ENCODE measurements at places on chromosomes 7 and 10.

GRCh38 chr10:98396096-98397063, 18.6 kb downstream of the PYROXD2 start:
- DNase-seq: no peak

GRCh38 chr7:146636033-146636356, 519.4 kb downstream of the CNTNAP2 start:
- DNase-seq: no peak

DNA sequence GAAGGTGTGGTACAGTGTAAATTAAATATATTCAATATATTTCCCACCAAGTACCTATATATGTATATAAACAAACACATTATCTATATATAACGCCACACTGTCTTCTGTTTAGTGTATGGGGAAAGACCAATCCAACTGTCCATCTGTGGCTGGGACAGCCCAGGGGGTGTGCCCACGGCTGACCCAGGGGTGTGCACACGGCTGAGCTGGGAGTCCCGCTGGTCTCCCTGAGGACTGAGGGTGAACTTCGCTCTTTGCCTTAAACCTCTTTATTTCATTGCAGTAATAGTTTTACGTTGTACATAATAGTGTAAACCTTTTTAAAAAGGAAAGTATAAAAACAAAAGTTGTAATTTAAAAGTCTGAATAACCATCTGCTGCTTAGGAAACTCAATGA, 6.3 kb downstream of the EN2 start:
- DNase-seq: no peak

DNA sequence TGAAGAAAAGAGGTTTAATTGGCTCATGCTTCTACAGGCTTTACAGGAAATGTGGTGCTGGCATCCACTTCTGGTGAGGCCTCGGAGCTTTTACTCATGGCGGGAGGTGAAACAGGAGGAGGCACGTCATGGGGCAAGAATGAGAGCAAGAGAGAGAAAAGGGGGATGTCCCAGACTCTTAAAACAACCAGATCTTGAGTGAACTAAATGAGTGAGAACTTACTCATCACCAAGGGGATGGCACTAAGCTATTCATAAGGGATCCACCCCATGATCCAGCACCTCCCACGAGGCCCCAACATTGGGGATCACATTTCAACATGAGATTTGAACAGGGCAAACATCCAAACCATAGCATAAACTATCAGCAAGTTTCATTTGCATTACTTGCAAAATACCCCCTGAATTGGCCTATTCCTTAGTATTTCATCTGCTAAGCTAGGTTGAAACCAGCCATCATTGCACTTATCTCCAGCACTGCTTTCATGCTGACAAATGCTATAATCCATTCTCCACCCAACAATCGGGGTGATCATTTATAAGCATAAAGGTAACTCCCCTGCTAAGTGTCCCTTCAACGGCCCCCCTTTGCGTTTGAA, 179.0 kb downstream of the NOC3L start:
- DNase-seq: peak; percentile 67

GRCh38 chr7:108235451-108236061, 105.4 kb upstream of the LAMB4 start:
- no peak for DNase-seq

GRCh38 chr7:122463631-122464030, 159.1 kb upstream of the FEZF1 start:
- DNase-seq: no peak

- DNase-seq: no peak
These were observed 6.2 kb upstream of the OGDHL start for GRCh38 chr10:49768329-49768728.

DNA sequence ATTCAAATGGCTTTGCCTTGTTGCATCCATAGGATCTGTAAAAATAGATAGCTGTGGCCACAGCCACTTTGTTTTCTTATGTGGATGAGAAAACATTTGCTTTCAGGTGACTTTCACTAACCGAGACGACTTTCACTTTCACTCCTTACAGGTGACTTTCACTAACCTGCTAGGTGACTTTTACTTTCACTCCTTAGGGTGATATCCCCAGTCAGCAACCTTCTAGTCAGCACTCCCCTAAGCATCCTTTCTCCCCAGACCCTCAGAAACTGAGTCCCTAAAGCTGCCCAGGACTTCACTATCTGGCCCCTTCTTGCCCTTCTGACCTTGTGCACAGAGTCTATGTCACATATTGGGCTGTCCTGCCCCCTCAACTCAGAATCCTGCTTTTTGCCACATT, 177.5 kb downstream of the RELN start:
- DNase-seq: no peak

GRCh38 chr10:130025326-130025725, 61.3 kb upstream of the EBF3 start:
- no peak for DNase-seq

GRCh38 chr7:17105701-17106100, 192.8 kb upstream of the AHR start:
- no peak for DNase-seq

DNA sequence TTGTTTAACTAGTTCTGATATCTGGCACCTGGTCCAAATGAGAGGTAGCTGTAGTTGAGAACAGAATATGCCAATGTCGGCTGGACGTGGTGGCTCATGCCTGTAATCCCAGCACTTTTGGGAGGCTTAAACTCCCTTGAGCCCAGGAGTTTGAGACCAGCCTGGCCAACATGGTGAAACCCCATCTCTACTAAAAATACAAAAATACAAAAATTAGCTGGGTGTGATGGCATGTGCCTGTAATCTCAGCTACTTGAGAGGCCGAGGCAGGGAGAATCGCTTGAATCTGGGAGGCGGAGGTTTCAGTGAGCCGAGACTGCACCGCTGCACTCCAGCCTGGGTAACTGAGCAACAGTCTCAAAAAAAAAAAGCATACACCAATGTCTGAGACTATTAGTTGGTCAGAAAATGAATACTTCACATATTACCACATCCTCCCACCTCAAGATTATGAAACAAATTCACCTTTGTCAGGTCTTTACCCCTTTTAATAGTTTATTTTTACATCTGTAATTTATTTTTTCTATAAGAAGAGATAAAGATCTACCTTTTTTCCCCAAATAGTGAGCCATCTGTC, 38.8 kb downstream of the EPC1 start:
- no peak for DNase-seq

GRCh38 chr7:106061301-106061979, 50.7 kb downstream of the SYPL1 start:
- DNase-seq: no peak

DNA sequence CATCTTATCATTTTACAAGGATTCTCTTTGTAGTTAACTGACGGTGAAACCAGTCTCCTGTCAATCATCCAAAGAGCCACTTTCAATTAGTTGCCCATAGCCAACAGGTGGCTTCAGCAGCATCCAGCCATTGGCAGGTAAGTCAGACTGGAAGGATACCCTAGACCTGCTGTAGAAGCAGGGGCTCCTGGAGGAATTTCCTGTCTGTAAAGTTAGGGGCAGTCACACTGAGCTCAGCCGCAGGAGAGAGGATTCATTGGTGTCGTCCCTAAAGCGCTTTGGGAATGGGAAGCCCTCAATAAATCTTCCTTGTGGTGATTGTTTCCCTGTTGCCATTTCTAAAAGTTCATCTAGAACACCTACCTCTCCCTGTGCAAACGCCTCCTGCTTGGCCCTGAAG, 140.4 kb downstream of the CELF2 start:
- no peak for DNase-seq

DNA sequence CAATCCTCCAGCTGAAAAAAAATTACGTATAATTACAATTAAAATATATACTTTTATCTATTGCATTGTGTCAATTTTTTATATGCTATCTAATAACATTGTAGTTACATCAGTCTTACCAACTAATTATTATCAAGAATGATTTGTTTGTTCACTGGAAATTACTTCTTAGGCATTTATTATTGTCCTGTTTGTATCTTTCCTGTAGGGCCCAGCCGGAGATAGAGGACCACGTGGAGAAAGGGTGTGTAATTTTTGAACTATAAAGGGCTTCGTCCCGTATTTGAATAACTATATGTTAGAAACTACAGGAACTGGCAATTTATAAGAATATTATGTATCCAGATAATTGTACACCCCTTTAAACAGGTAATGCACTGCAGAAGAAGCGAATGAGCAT, 4.1 kb downstream of the COL1A2 start:
- no peak for DNase-seq

DNA sequence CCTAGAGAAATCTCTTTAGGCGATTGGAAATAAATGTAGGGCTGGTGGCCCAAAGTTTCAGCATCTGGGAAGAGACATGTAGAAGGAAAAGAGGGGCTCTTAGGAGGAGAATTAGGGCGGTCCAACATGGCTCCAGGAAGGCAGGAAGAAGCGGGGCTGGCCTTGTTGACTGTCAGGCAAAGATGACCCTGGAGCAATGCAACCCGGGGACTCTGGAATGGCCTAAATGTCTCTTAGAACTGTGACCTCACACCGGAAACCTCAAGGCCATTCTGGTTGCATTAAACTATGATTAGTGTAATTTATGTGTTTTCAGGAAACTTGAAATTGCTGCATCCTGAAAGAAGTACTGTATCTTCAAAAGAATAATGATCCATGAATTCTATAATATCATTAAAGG, 66.8 kb downstream of the NRP1 start:
- DNase-seq: peak; percentile 69

- peak; percentile 56 for DNase-seq
These were observed 261.7 kb downstream of the C7orf25 start for GRCh38 chr7:42650171-42650570.

DNA sequence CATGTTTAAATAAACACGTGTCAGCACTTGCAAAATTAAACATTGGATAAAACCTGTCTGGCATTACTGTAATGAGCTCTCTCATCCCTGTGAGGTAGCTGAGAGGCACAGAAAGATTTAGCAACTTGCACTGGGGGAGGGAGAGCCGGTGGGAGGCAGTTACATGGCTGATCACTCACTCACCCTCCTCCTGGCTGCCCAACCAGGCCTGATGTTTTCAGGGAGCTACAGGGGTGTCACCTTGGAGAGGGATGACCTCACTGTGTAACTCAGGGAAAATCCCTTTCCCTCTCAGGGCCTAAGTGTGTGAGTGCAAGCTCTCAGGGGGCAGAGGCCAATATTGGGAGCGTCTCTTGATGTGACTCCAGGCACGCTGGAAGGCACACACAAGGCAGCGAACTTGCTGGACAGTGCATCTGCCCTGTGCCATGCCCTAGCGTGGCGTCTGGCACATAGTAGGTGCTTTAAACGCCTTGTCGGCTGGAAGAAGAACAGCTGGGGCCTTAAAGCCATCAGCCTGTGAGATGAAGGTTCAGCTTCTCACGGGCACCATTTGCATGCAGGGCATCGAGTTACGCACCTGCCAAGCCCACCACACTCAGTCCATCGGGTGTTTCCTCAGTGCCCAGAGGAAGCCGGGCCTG, 51.1 kb downstream of the ELFN1 start:
- no peak for DNase-seq

GRCh38 chr7:140033036-140033435, 29.7 kb downstream of the PARP12 start:
- no peak for DNase-seq

DNA sequence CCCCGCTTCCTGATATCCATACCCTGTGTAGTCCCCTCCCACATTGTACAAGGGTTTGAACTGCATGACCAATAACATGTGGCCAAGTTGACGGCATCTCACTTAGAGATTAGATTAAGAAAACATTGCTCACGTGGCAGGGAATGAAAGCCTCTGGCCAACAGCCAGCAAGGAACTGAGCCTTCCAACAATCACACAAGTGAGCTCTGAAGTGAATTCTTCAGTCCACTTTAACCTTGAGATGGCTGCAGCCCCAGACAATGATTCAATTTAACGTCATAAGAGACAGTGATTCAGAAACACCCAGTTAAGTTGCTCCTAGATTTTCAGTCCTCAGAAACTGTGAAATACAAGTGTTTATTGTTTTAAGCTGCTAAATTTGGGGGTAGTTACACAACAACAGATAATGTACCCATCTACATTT, 165.9 kb upstream of the PLXNA4 start:
- peak; percentile 88 for DNase-seq

DNA sequence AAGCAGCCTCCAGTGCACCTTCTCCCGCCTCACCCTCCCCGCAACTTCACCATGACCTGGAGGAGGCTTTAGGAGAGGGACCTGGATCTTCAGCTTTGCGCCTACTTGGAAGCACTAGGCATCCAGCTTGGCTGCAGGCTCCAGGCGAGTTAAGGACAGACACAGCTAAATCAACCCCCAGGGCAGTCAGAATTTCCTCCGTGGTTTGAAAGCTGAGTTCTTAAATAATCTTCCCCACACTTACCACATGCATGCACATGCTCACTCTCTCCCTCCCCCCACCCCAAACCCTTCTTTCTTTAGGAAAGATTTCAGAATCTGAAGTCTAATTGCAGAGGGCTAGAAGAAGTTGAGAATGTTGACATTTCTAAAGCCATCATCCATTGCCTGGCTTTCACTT, 36.7 kb upstream of the LRRC4 start:
- peak; percentile 39 for DNase-seq

DNA sequence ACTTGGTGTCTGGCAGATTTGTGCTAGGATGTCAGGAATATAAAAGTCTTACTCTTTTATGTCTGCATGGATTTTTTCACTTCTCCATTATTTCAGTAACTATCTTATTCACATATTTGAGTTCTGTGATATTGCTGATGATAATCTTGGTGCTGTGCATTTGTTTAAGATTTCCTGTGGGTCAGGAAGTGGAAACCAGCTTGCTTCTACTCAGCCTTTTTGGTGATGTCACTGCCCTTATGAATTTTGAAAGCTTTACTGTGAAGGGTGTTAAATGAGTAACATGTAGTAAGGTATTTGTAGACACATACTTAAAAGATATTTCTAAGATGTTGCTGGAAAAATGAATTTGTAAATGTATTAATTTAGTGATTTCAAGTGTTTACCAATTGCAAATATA, 69.5 kb upstream of the VOPP1 start:
- DNase-seq: peak; percentile 10

- DNase-seq: no peak
These were observed 24.7 kb downstream of the PNLIPRP3 start for GRCh38 chr10:116452338-116452720.

DNA sequence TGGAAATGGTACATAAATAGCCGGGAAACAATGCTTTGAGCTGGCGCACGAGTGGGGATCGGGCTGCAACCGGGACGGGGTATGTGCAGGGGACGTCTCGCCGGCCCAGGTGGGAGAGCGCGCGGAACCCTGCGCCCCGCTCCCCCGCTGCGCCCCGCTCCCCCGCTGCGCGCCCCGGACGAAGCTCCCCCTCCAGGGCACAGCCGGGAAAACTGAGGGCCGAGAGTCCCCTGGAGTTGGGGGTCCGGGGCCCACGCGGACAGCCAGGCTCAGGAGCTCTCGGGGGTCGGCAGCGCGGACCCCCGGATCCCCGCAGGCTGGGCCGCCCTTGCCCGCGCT, 514 bp downstream of the RADIL start:
- DNase-seq: no peak

GRCh38 chr7:73717025-73717807, 2.3 kb downstream of the STX1A start:
- DNase-seq: peak; percentile 56

GRCh38 chr7:11605749-11606148, 226.2 kb downstream of the THSD7A start:
- DNase-seq: no peak

GRCh38 chr7:79716329-79716728, 262.9 kb upstream of the MAGI2 start:
- no peak for DNase-seq

GRCh38 chr10:78964952-78965633, 103.7 kb upstream of the ZMIZ1 start:
- DNase-seq: peak; percentile 88
